ENCODE measurements at places on chromosomes 3 and 15. TPM values are rescaled to one million over a fixed set of nuclear protein-coding genes. Genes with fewer than 3 reads are reported as not detected.

DNA sequence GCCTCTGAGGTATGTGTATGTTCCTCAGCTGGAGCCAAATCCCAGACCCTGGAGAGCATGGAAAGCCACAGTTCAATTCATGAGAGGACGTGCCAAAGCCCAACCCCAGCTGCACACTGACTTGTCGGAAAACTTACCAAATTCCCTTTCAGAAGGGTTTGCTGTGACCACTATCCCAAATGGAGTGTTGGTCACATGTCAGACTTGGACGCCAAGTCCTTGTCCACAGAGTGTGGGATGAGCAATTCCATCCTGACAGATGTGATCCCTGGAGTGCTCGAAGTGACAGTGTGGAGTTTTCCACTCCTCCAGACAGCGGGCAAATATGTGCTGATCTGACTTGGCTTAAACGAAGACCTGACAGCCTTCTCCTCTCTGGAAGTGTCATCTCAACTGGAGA is 71.2 kb downstream of the RORA start:
- DNase-seq: no peak

DNA sequence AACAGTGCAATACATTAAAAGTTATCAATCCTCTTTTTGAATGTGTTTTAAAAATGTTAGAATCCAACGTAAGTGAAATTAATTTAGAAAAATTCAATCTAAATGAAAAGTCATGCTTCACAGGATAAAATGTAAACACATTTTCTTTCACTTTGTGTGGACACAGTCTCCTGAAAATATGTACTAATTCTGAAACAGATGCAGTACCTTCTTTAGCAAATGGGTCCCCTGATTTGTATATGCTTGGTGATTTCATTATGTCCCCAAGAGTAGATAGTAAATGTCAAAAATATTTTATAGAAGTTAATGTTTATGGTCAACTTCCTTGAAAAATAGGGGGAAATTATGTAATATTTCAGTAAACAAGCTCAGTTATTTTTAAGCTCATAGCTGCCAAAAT is 28.9 kb downstream of the FOXP1 start:
- DNase-seq: no peak

- no peak for DNase-seq
These were observed at the start of gene ZBTB47 for GRCh38 chr3:42653560-42654330. Gene ZBTB47 (plus strand): TSS chr3:42653697. CDS start chr3:42658356, 4,659 bp downstream.

Gene SLC9A9
- total RNA-seq: 1.2 TPM

GRCh38 chr3:61030469-61031035 is 220.7 kb downstream of the FHIT start:
- no peak for DNase-seq

DNA sequence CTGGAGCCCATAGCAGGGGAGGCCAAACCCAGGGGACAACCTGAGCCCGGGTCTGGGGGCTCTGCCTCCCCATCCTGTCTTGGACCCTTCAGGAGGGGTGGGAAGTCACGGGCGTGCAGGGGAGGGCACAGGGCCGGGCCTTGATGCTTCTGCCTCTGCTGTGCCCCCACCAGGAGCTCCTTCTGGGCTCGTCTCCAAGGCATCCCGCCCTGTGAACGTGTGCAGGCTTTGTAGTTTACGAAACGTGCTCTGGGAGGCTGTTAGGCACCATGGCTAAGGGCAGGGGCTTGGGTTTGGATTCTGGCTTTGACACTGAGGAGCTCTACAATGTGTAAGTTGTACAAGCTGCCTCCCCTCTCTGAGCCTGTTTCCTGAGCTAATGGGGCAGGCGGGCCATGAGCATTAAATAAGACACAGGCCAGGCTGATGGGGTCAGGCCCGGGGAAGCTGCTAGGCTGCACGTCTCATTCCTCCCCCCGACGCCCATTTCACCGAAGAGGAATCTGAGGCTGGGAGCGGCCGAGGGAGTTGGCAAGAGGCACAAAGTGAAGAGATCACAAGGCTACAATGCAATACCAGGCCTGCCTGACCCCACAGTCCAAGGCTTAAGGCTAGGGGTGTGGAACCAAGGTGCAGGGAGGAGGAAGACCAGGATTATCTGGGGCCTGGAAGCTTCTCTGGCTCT is 19.6 kb downstream of the PLXND1 start:
- no peak for DNase-seq

GRCh38 chr3:189781415-189781814 is 150.2 kb downstream of the TP63 start:
- no peak for DNase-seq

Measured in glomerular endothelial cell (primary cell).